NCI-H1436 (cell line): ENCODE measurements at places on chromosomes 16 and 17.
A peak's percentile ranks its signal among the peaks of the same experiment; 100 is the strongest.

- DNase-seq = no peak
These were observed 45.4 kb downstream of the SEC14L1 start for GRCh38 chr17:77186141-77186604.

- no peak for DNase-seq
These were observed 4.5 kb downstream of the TNFSF12 start for GRCh38 chr17:7553356-7553755.

GRCh38 chr17:35298639-35299038 is 55.8 kb downstream of the SLFN5 start:
- DNase-seq = no peak

- no peak for DNase-seq
These were observed 17.9 kb upstream of the ZFHX3 start for GRCh38 chr16:73065632-73066330.

DNA sequence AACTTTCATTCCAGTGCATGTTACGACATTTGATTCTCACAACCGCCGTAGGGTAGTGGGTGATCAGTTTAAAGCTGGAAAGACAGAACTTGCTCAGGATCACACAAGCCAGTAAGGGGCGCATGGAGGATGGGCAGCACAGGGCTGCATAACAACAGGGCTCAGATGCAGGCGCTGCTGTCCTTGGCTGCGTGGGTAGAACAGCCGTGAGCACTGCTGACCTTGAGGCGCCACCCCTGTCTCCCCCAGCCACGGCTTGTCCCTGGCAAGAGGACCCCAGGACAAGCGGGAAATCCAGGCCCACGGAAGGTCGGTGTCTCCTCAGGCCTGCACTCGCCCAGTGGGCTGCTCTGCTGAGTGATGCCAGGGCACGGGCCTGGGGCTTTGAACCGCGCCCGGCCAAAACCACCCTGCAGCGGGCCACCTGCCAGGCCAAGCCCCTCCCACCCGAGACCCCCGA is 84.7 kb downstream of the LMF1 start:
- DNase-seq = no peak

- no peak for DNase-seq
These were observed 34.9 kb upstream of the ARL4D start for GRCh38 chr17:43363926-43364285.

- DNase-seq = no peak
These were observed 9.9 kb downstream of the XYLT1 start for GRCh38 chr16:17460890-17461289.

DNA sequence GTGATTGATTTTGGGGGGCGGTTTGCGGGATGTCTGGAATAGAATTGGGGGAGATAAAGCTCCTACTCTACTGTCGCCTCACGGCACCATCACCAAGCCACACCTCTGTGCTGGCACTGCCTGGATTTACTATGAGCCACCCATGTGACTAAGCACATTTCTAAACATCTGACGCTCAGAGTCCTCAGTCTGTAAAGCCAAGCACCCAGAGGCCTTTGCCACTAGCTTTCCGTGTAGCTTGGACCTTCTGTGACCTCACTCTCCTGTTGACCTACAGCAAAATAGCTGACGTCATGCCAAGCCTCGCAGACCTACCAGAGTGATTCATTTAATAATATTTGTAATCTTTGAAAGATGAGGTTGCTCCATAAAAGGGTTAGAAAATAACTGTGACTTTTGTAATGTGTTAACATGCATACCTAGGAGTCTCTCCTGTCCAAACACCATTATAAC is 38.5 kb upstream of the MYOCD start:
- no peak for DNase-seq

DNA sequence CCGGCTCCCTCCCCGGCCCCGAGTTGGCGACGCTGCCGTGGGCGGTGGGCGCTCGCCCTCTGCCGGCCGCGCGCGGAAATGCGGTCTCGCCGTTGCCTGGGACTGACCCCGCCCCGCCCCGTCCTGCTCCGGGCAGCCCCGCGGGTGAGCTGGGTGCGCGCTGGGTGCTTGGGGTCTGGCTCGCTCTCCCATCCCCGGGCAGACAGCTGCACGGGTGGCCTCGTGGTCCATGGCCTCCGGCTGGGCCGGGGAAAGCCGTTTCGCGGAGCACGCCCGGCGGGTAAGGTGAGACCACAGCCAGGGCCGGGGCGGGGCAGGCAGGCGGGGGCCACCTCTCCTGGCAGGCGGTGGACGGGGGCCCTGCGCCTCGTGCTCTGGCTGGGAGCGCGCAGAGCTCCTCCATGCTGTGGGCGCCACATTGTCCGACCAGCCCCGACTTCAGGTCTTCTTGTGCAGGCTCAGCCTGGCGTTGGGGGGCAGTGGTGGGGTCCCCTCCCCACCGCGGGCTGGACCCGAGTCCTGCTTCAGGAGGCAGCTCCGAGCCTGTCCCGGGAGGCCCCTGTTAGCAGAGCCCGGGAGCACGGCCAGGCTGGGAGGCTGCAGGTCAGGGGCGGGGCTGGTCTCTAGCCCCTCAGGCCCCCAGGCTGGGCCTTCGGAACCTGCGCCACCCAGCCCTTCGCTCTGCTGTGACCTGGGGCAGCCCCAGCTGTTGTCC is 7.0 kb upstream of the C1QTNF8 start:
- peak; percentile 51 for DNase-seq

DNA sequence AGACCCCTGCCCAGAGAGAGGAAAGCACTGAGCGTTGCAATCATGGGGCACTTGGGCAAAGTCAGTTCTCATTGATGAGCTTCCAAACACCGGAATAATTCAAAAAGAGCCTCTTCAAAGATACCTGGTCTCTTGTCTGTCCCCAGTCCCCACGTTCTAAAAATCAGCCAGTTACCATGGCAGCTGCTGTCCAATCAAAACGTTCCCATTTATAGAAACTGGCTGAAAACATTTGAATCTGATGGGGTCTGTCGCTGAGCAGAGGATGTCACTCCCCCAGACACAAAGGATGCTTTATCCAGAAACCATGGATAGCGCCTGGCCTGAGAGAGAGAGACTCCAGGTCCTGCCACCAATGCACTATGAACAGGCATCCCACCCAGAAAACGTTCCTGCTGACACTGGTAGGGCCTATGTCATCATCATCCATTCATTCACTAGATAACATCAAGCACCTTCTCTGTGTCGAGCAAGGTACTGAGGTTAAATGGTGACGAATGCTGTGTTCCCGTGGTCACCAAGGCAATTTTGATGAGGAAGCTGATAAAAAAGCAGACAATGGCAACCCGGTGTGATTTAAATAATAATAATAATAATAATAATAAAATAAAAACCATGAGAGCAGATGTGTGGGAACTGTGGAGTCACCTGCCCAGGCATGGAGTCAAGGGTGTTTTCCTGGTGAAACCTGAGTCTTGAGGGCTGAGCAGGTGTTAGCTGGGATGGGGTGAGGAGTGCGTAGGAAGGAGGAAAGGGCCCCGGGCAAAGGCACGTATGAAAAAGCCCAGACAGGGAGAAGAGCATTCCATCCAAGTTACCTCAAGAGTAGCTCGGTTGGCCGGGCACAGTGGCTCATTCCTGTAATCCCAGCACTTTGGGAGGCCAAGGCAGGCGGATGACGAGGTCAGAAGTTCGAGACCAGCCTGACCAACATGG is 19.0 kb upstream of the CALB2 start:
- no peak for DNase-seq

- no peak for DNase-seq
These were observed 1.2 kb downstream of the HSDL1 start for GRCh38 chr16:84143784-84144199.

DNA sequence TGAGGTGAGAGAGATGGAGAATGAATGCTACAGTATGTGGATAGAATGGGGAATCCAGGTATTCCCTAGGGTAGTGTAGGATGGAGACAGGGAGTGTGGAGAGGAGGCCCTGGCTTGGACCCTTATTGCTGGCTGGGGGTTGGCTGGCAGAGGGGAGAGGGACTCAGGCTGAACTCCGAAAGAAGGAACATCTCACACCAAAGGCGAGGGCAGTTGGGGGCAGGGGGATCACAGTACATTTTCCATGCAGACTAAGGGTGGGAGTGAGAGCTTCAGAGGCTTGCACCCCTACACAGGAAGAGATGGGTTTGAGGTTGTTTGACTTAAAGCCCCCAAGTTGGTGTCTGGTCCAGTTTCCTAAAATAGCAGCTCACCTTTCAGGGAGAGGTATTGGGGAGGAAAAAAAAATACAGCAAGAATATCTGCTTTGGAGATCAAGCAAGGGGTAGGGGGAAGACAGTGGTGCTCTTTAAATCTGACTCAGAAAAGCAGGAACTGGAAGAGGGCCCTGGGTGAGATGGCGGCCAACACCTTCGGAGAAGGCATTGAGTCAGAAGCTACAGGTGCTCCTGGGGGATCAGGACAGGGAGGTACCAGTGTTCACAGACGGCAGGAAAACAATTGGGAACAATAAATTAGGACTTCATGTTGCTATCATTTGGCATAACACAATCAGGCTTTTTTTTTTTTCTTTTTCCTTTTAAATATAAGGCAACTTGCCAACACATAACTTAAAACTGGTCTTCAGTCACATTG is 12.4 kb downstream of the TRAF4 start:
- no peak for DNase-seq

GRCh38 chr17:64273006-64273405 is 9.9 kb upstream of the TEX2 start:
- no peak for DNase-seq

DNA sequence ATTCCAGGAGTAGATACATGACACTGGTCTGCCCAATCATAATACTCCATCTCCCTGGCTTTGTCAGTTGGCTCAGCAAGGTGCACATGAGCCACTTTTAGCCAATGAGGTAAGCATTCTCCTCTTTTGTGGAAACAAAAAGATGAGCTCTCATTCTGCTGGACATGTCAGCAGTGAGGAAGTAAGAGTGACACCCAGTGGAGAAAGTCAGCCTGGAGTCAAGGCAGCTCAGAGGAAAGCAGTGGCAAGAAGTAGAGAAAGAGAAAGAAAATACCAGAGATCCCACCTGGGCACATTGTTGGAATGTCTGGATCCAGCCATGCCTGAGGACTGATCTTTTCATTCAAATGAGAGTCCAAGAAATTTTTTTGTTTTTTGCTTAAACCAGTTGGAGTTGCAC is 496.9 kb upstream of the C16orf82 start:
- peak; percentile 45 for DNase-seq

DNA sequence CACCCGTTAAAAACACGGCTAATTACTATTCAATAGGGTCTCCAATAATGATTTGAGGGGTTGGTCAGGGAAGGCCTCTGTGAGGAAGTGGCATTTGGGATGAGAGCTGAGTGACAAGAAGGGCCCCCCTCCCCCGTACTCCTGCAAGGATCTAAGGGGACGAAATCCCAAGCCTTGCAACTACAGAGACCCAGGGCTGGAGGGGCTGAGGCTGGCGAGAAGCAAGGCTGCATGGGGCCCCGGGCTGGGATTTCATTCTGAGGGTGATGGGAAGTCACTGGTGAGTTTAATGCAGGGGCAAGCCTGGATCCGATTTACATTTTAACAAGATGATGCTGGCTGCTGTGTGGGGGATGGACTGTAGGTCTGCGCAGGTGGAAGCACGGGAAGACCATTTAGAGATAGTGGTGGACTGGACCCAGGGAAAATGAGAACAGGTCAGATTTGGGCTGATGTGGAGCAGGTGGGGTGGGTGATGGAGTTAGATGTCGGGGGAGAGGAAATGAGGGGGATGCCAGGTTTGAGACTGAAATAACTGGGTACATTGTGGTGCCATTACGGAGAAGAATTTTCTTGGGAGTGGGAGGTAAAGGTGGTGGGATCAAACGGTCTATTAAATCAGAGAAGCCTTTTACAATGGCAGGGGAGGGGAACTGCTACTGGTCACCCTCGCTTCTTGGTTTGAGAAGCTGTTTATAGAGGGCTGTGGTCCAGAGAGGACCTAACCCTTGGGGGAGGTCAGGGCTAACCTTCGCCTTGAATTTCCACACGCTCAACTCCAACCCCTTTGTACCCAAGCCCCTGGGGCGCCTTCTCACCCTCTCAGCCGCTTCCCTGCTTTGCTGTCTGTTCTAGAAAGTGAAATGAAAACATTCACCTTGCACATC is 932 bp upstream of the MYBBP1A start:
- DNase-seq = no peak

DNA sequence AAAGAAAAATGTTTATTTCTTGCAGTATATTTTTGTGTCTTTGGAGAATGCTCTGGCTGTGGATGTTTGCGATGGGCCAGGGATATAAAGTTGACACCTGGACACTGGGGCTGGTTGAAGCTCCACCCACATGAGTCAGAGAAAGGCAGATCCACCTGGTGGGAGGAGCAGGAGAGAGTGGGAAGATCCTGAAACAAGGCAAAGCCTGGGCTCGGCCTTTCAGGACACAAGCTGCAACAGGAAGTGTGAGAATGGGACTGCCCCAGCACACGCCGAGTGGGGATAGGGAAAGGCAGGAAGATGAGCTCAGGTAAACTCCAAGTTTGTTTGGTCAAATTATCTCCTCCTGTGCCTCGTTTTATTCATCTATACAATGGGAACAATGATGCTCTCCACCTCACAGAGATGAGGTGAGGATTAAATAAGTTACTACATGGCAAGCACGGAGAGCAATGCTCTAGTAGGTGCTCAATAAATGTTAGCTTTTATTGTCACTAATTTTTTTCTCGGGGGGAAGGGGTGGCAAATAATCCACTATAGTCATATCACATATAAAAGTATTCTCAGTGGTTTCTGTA is 21.4 kb upstream of the PITPNM3 start:
- no peak for DNase-seq

GRCh38 chr17:57084361-57084801 is 665 bp upstream of the AKAP1 start:
- DNase-seq = peak; percentile 77

- DNase-seq = no peak
These were observed 48.4 kb upstream of the ALDH3A1 start for GRCh38 chr17:19796457-19796856.

GRCh38 chr17:3852561-3852960 is 6.5 kb upstream of the NCBP3 start:
- DNase-seq = no peak

- DNase-seq = no peak
These were observed 1.7 kb downstream of the RPH3AL start for GRCh38 chr17:350706-351448.

GRCh38 chr17:5544115-5544514 is 40.2 kb downstream of the NLRP1 start:
- no peak for DNase-seq

DNA sequence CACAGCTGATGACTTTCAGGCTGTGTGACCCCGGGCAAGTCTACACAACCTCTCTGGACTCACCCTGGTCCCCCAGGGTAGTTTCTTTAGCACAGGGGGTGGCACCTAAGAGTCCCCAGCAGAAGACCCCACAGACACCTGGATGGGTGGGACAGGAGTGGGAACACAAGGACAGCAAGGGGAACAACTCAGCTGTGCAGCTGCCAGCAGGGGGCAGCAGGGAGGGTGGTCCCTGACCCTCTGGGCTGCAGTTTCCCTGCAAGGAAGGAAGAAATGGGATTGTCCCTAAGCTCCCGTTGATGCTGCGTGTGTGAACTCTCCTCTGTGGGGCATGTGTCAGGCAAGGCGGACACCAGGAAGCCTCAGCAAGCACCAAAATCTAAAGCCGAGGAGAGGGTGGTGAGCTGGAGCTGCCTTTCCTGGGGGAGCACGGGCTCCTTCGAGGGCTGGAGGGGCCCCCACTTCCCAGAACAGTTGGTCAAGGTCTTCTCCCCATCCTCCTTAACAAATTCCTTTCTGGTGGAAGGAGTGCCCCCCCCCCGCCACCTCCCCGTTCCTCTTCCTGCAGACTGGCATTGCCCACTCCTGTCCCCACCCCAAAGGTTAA is 24.1 kb upstream of the CDH5 start:
- no peak for DNase-seq

GRCh38 chr17:48207776-48208544 is 100.4 kb downstream of the SNX11 start:
- no peak for DNase-seq
